ENCODE measurements at places on chromosomes 4 and X.

DNA sequence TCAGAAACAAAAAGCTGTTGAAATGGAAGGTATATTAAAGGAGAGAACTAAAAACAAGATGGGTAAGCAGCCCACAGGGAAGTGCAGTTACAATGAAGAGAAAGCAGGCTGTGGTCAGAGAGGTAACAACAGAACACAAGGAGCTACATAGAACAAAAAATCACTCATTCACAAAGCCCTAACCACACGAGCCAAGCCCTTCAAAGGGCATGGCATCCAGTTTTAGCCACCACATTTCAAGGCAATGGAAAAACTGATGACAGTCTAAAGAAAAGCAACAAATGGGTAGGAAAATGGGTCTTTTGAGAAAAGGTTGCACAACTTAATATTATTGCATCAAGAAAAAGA, 37.5 kb downstream of the KDR start:
- DNase-seq: no peak

GRCh38 chr4:26909369-26909768, 48.7 kb downstream of the STIM2 start:
- no peak for DNase-seq

- DNase-seq: no peak
Measured at GRCh38 chr4:113625902-113626301, 135.6 kb downstream of the CAMK2D start.

DNA sequence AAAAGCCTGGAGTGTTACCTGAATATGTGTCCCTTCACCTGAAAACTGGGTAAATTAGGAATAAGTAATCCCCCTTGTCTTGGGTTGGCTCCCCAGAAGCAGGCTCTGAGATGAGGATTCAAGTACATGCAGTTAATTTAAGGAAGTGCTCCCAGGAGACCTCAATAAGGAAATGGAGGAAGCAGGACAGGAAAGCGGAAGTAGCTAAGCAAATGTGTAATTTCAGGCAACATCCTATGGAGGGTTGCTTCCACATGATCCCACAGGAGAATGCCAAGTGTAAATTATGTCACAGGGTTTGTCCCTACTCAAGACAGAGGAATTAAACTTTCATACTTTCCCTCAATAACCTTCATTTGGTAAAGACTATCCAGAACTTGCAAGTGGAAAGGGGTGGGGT, 48.1 kb upstream of the ARHGEF6 start:
- DNase-seq: no peak

- DNase-seq: no peak
Measured at GRCh38 chrX:137387646-137388045, 178.3 kb upstream of the ZIC3 start.

DNA sequence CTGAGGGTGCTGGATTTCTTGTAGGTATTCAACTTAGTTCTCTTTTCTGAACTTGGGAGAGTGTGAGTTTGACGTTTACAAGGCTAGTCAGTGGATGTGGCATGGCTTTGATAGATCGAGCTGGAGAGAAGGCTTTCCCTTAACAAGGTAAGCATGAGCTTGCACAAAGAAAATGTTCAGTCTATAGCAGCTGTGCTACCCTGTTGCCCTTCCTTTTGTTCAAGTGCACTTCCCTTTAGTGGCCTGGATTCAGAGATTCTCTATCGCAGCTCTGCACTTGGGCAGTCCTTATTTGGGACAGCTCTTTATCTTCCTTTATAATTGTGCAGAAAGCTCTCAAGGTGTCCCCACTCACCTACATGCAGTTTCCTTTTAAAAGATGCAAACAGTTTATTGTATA, 198.0 kb downstream of the ARHGAP24 start:
- no peak for DNase-seq

- no peak for DNase-seq
Measured at GRCh38 chr4:81418572-81418971, 53.1 kb downstream of the RASGEF1B start.

- DNase-seq: peak; percentile 54
Measured at GRCh38 chr4:126604268-126604867, 1028.4 kb upstream of the INTU start.

- DNase-seq: no peak
Measured at GRCh38 chrX:18970465-18970864, 13.4 kb downstream of the PHKA2 start.

DNA sequence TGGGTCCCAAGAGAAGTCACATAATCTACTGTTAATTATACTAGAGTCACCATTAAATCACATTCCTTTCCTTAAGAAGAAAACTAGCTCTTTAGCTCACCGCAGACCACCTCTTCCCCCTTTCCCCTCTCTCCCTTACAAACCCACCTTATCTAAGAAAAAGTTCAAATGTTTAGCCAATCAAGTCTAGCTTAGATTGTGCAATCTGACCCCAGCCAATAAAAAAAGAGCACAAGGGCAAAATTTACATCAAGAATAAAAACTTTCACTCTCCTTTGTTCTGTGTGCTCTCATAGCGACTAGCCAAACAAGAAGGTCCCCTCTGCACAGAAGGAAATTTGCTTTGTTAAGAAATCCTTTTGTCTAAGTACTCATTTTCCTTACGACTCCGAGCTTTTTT, 76.3 kb downstream of the TMEM156 start:
- no peak for DNase-seq

DNA sequence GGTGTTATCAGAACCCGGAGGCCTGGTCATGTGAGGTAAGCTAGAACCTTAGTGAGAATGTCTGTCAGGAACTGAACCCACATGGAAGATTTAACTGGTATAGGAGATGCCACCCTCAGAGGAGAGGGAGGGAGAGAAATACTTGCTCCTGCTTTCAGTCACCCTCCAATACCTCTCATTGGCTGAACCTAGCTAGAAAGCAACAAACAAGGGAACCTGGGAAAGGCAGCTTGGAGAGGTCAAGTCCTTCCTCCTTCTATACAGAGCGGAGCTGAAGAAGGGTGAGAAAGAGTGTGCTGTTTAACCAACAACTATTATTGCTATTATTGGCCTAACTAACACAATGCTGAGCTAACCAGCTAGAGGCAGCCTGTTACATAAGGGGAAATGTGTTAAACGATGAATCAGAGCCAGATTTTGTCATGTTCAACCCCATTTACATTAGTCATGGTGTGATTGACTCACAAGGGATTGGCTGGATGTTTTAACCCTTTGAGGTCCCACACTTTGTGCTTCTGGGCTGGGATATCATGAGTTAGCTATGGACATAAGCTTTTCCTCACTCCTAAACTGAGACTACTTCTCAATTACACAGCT, 96.5 kb upstream of the ESX1 start:
- DNase-seq: peak; percentile 84

GRCh38 chrX:65034668-65035445, 58.6 kb upstream of the ZC4H2 start:
- DNase-seq: peak; percentile 77

GRCh38 chr4:42362591-42362990, 34.7 kb upstream of the SHISA3 start:
- no peak for DNase-seq

DNA sequence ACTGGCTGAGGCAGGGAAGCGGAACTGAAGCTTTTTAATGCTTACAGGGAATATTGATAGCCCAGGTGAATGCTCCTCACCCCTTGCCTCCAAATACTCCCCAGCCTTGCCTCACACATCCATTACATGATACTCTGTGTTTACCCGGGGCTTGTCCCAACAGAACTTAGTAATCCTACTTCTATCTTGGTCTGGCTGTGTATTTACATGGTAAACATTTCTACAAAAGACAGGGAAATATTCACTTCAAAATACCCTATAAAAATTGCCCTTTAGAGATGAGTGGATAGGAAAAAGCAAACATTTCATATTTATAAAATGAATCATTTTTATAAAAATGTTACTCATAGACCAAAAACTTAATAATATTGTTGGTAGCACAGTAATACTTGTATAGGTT, 120.1 kb downstream of the NHS start:
- DNase-seq: no peak

- no peak for DNase-seq
Measured at GRCh38 chrX:46477435-46477834, 67.8 kb downstream of the ZNF674 start.

GRCh38 chr4:65450899-65451298, 219.4 kb downstream of the EPHA5 start:
- DNase-seq: no peak

DNA sequence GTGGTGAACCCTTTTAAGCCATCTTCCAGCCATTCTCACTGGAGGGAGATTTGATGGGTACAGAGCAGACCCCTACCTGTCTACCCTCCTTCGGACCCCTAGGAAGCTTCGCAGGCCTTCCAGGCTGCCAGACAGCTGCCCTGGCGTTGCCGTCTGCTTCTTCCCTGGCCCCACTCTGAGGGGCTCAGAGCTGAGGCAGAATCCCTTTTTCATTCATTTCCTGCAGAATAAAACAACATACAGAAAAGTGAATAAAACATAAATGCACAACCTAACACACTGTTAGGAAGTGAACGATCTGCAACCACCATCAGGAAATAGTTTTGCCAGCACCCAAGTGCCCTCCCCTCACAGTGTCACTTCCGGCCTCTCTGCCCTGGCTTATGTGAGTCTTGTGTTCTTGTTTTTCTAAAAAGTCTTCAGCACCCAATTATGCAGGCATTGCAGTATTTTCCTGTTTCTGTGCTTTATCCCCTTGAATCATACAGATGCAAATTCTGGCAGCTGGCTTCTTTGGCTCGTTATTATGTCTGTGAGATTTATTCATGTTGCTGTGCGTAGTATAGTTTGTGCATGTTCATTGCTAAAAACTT, 5.6 kb upstream of the ADD1 start:
- DNase-seq: peak; percentile 63

DNA sequence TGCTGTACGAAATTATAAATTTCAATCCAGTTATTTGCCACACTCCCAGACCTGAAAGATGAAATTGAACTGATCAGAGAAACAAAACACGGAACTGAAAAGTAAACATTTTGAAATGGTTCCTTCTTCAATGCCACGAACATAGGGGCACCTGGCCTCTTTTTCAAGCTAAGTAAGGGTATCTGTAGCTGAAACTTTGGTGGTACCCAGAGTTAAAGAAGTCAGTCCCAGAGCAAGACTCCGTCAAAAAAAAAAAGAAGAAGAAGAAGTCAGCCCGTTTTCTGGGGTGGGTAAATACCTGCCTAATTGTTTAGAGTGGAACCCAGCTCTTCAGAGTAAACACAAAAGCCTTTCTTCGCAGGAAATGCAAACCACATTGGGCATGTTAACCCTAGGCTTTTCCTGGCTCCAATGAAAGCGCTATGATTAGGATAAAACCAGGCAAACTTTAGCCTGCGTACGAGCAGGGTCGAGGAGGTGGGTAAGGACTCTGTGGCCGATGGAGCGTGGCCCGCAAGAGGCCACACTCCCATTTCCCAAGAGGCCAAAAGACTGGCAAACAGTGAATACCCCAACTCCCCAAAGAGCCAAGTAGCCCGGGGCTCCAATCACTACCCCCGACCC, 1.3 kb downstream of the ANTXR2 start:
- DNase-seq: no peak

- DNase-seq: no peak
Measured at GRCh38 chrX:53300157-53300556, 18.8 kb upstream of the IQSEC2 start.

DNA sequence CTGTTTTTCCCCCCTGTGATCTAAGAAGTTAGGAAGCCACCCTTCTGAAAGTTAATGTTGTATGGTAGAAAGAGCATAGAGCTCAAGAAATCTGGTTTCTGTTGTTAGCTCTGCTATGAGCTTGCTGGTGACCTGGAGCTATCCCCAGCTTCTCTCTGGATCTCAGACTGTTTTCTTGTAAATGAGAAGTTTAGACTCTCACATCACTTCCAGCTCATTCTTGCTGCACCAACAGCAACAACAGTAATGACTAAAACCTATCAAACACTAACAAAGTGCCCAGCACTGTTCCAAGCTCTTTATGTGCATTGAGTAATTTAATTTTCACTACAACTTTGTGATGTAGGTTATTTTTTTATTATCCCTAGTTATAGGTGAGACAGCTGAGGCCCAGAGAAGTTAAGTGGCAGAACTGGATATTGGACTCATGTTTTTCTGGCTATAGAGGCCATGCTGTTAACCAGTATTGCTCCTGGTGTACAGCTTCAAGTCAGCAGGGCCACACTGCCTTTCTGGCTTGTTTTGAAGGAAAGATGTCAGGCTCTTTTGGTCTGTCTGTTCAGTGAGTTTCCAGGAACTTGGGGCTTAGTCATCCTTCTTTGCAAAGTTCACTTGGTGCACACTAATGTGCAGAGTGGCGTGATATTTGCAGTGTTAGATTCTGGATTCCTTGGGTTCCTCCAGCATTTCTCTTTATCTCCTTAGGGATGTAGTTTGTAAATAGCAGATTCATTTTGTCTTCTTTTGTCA, 27.8 kb upstream of the TMEM164 start:
- DNase-seq: no peak

GRCh38 chr4:164952551-164952950, 24.9 kb downstream of the TRIM61 start:
- no peak for DNase-seq

DNA sequence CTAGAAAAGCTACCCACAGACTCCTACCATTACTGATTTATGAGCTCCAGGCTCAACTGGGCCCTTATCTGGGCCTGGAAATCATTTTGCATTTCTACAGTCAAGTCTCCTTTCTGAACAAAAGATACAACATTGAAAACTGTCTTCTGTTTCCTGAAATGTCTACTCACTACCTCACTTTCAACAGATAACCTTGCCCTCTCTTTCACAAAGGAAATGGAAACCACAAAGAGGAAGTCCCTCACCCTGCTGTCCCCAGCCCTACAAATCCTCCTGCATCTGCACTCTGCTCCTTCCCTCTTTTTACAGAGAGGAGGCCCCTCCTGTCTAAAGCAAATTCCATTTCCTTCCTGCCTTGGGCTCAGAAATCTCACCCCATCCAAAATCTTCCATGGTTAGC, 24.8 kb upstream of the CYBB start:
- no peak for DNase-seq

DNA sequence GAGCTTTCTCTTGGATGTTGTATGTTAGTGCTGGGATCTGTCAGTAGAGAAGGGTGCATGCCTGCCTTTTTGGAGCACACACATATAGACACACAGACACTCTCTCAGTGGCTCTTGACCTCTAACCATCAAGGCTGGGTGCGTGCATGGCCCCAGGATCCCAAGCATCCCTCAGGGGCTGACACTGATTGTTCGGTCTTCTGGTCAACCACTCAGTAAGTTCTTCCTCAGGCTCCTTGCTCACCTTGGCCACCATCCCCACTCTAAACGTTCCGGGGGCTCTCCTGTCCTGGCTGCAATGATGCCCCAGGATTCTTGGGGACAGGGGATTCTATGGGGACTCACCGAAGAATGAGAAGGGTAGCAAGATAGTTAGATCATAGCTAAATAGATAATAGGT, 179.6 kb downstream of the SHOX start:
- DNase-seq: no peak

DNA sequence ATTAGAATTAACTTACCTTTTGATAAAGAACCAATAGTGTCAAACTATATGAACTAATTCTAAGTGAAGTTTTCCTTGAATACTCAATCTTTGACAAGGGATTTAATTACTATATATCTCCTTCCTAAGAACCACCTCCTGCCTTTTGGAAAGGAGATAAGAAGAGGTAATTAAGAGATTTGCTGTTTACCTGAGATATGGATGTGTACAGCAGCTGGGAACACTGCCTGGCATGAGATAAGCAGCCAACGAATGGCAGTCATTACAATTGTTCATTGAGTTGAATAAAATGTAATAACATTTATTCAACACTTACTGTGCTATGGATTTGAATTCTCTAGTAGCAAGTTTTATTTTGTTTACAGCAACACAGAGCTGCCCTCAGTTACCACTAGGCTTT, 407.1 kb downstream of the SPOCK3 start:
- DNase-seq: no peak

- DNase-seq: peak; percentile 52
Measured at GRCh38 chr4:155966731-155967395, 13.2 kb upstream of the CTSO start.

GRCh38 chr4:6527259-6527658, 47.7 kb upstream of the MAN2B2 start:
- DNase-seq: no peak

- DNase-seq: peak; percentile 1
Measured at GRCh38 chrX:55710701-55711100, 6.8 kb upstream of the RRAGB start.

Data from fibroblast of skin of right quadriceps (primary cell).